ENCODE measurements at places on chromosomes 2 and 18.

- H3K27me3 ChIP-seq = no peaks in the 10 kb centered on the region
- no peak overlapping the region for H3K4me3 ChIP-seq
- H3K36me3 ChIP-seq = no peaks in the 10 kb centered on the region
Observed at GRCh38 chr2:142881619-142882018, 4.2 kb downstream of the KYNU start.

DNA sequence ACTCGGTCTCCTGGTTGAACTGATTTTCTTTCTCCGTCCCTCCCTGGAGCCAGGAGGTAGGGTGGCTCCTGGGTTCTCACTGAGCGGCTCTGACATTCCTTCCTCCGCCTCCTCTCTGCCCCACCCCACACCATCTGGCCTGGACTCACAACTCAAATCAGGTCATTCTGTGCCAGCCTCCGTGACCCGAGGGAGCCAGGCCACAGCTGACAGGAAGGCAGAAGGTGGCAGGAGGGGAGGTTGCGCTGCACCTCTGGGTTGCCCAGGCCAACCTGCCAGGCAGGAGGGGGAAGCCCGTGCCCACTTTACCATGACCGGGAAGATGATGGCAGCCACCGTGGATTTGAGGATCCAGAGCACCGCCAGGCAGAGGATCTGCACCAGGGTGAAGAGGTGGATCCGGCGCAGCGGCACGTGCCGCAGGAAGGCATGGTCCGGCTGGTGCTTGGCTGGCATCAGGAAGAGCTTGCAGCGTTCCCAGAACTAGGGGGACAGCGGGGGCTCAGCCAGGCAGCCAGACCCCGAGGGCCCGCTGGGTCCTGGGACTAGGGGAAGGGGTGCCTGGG, 28.3 kb downstream of the MTHFD2 start:
- no peak for DNase-seq
- no peak overlapping the region for H3K27ac ChIP-seq
- no peak overlapping the region for H3K4me3 ChIP-seq
- no peaks in the 10 kb centered on the region for H3K36me3 ChIP-seq
- no peaks in the 10 kb centered on the region for H3K27me3 ChIP-seq

- DNase-seq = no peak
- H3K4me3 ChIP-seq = no peak overlapping the region
- peaks cover 38% of the 10 kb centered on the region for H3K27me3 ChIP-seq
- H3K36me3 ChIP-seq = no peaks in the 10 kb centered on the region
- H3K4me1 ChIP-seq = peaks cover 19% of the 10 kb centered on the region
Observed at GRCh38 chr18:46750626-46751025, 6.2 kb downstream of the ST8SIA5 start.

- H3K27me3 ChIP-seq = no peaks in the 10 kb centered on the region
- peaks cover 31% of the 10 kb centered on the region for H3K4me1 ChIP-seq
- peaks cover 61% of the 10 kb centered on the region for H3K36me3 ChIP-seq
- DNase-seq = no peak
Observed at GRCh38 chr2:9590641-9591040, 35.0 kb upstream of the ADAM17 start.

DNA sequence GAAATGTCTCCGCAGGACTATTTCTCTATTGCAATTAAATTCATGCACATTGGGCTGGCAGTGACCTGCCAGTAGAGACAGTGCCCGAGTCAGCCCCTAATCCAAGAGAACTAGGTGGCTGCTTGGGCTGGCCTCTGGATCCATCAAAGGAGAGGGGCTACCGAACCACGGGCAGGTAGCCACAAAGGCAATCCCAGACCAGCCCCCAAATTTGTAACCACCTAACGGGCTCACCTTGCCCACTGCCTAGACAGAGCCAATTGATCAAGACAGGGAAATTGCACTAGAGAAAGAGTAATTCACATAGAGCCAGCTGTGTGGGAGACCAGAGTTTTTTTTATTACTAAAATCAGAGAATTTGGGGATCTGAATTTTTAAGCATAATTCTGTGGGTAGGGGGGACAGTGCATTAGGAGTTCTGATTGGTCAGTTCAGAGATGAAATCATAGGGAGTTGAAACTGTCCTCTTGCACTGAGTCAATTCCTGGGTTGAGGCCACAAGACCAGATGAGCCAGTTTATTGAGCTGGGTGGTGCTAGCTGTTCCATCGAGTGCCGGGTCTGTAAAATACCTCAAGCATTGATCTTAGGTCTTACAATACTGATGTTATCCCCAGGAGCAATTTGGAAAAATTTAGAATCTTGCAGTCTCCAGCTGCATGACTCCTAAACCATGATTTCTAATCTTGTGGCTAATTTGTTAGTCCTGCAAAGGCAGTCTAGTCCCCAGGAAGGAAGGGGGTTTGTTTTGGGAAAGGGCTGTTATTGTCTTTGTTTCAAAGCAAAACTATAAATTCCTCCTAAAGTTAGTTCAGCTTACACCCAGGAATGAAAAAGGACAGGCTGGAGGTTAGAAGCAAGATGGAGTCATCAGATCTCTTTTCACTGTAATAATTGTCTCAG, 260.4 kb upstream of the SP5 start:
- no peaks in the 10 kb centered on the region for H3K4me1 ChIP-seq
- H3K4me3 ChIP-seq = no peak overlapping the region
- no peaks in the 10 kb centered on the region for H3K27me3 ChIP-seq
- H3K36me3 ChIP-seq = no peaks in the 10 kb centered on the region
- H3K27ac ChIP-seq = no peak overlapping the region

DNA sequence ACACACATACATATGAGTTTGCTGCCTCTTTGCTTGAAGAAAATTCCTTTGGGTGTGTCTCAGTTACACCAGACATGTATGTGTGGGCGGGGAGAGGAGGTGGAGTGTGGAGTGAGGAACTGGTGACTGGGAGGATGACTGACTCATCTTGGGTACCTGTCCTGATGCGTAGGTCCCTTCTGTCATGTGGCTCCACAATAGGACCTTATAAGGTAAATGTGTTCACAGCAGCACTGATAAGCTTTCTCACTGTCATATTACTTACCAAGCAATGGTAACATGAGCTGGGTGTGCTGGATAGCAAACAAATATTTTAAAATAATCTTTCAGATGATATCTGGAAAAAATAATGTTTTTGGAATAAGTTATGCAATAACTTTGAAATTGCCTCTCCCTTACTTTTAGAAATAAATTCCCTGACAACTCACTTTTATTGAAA, 45.1 kb downstream of the SLC9A2 start:
- H3K27me3 ChIP-seq = no peaks in the 10 kb centered on the region
- no peak overlapping the region for H3K4me3 ChIP-seq
- H3K36me3 ChIP-seq = no peaks in the 10 kb centered on the region
- DNase-seq = peak; percentile 34

DNA sequence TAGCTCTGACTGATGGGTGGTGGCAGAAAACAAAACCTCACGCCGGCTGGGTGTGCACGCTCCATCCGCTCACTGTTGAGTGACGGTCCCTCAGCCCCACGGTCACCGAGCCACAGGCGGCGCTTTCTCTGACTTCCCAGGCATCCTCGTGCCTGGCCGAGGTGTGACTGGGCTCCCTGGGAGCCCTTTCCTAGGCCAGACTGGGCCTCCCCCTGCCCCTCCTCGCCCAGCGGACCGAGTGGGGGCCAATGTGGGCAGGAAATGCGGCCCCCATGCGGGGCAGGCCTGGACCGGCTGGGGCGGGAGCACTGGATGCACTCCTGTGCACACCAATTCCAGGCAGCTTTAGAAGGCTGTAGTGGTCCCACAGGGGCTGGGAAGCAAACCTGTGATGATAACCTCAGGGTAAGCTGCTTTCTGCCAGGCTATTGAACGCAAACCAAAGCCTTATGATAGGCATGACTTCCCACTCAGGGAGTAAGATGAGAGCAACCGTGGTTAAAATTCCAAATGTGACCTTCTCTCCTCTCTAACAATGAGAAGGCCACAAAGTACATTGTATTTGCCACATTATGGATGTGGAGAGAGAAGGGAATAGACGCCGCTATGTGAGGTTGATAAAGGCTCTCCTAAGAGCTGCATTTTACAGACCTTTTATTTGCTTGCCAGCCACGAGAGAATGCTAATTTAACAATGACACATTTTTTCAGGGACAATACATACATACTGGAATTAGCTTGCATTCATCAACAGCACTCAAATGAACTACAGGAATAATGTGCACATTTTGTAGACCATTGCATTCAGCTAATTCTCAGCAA, 83.9 kb upstream of the PGAP1 start:
- no peak for DNase-seq
- peaks cover 68% of the 10 kb centered on the region for H3K36me3 ChIP-seq
- H3K27ac ChIP-seq = peak overlapping the region; percentile 57
- H3K4me1 ChIP-seq = peaks cover 2% of the 10 kb centered on the region

DNA sequence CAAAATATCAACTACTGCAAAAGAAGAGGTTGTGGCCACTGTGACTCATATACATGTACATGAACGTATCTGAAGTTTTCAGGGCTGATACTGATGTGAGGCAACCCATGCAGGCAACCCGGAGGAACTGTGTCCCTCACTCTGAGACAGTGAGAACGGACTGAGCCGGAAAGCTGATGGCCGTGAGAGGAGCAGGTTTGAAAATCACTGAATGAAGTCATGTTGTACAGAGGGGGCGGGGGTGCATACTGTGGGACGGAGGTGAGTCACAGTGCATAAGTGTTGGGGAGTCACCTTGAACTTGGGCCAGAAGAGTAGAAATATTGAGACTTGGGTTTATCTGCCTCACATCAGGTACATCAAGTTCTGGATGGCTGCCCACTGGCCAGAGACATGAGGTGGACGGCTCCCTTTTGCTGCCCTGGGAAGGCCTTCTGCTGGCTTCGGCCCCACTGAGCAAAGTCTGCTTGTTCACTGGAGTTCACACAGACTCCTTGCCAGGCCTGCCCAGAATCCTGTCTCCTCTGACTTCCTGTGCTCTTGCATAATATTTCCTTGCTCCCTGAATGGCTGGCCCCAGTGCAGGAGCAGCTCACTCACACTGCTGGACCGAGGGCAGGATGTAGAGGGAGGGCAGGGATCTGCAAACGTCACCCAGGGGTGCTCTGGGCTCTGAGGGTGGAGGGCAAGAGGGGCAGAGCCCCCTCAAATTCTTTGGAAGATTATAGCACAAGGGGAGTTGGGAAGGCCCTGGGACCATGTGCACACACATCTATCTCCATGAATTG, 18.1 kb downstream of the EPAS1 start:
- no peak overlapping the region for H3K27ac ChIP-seq
- DNase-seq = no peak
- H3K36me3 ChIP-seq = no peaks in the 10 kb centered on the region
- peaks cover 8% of the 10 kb centered on the region for H3K4me1 ChIP-seq
- peaks cover 19% of the 10 kb centered on the region for H3K27me3 ChIP-seq
- H3K4me3 ChIP-seq = no peak overlapping the region
